Caki2 (cell line): ENCODE measurements at places on chromosomes 11 and 22. TPM values are rescaled to one million over a fixed set of nuclear protein-coding genes. Genes with fewer than 3 reads are reported as not detected.

DNA sequence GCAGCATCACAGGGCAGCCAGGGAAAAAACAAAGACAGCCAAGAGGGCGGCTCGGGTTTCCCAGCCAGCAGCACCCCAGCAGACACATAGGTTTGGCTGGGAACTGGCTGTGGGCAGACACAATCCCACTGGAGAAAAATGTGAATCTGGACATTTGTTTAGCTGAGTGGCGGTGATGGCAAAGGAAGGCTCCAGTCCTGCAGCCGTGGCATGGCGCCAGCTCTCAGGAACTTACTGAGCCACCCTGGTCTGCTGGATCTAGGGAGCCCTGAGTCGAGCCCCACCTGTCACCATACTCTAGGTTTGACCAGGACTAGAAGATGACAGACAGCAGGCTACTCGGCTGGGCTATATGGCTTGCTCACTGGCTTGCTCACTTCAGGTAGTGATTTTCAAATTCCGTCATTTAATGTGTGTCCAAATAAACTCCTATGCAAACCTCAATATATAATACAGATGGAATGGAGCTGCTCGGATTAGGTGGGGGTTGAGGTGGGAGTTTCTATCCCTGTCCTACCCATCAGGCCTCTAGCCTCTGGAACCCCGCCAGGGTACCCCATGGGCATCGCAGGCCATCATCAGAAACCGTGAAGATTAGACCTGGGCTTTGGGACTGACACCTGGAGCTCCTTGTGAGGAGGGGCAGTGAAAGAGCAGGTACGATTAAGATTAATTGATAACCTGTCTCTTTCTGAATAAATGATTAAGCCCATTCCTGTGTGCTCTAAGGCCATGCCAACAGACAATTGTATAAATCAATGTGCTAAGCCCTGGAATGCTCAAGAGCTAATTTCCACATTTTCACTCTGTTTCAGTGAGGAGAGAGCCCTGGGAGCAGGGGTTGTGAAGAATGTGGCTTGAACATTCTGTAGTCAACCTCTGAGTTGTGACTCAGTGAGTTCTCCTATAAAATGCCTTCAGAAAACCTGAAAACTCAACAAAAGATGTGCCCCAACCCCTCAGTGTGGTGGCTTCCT, 42.5 kb downstream of the GALNT18 start:
- DNase-seq: no peak

- DNase-seq: no peak
These were observed 303.6 kb downstream of the OPCML start for GRCh38 chr11:133228471-133229329.

DNA sequence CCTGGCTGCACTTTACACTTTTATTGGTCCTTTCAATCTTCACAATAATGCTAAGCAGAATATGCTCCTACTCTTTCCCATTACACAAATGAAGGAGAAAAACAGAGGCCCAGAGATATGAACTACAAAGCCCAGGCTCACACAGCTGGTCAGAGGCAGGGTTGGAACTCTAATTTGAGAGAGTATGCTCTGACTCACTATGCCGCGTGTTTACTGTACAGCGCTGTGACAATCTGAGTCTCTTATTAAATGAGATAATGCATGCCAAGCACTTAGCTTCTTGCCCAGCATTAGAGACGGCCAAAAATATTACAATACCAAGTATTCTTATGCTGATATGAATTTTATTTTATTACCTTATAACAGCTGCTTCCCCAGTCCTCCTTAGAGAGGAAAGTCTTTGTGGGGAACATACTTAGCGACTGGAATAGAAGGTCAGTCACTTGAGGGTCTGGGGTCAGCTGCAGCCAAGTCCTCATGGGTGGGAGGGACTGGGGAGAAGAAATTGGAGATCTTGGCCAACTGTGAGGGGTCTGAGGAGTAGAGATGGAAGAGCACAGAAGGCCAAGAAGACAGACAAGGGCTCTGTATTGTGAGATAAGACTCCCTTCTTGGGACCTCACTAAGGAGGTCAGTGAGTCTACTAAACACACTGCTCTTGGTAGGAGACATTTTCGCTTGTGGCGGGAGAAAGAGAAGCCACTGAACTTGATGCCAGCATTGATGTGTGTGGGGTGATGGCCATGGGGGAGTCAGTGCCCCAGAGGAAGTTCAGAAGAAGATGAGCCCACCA, 150.8 kb upstream of the TIMP3 start:
- DNase-seq: no peak

DNA sequence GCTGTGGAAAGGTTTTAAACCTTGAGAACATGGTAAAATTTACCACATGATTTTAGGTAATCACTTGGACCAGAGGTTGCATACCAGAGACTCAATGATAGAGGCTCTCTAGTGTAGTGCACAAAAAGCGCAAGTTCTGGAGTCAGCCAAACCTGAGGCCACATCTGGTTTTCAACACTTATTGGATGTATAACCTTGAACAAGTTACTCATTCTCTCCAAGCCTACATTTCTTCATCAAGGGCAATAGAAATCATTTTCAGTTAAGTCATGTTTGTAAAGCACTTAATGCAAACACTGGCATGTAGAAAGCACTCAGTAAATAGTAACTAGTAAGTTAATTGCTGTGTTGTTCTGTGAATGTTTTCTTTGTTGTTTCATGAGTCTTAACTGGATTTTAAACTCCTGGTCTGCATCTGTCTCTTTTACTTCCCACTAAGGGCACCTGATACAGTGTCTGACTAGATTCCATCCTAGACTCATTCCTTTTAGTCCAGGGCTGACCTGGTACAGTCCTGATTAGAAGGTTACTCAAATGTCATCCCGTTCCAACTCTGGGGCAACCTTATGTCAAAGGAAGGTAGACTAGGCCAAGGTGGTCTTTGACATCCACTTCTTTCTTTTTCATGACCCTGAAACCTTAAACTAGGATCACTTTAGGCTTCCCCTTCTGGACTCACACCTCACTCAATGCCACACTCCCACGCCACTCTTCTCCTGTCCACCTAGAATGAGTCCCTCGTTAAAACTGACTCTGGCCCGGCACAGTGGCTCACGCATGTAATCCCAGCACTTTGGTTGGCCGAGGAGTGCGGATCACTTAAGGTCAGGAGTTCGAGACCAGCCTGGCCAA, 34.5 kb upstream of the EED start:
- no peak for DNase-seq

DNA sequence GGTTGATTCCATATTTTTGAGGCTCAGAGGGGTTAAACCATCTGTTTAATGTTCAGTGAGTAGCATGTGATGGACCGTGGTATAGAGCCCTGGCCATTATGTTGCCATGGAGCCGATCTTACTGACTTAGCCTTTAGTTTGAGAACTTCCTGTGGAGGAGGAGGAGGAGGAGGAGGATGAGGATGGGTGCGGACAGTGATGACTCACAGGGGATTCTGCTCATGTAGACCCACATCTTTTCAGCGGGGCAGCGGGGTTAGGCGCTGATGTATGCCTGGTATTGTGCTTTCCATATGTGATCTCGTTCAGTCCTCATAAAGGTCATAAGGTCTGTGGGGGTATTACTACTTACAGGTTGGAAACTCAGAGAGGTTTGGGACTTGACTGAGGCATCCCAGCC, 13.9 kb downstream of the STX3 start:
- no peak for DNase-seq

GRCh38 chr22:44677353-44677840, 24.6 kb upstream of the PRR5 start:
- DNase-seq: no peak

- DNase-seq: no peak
These were observed 705 bp downstream of the UNC93B1 start for GRCh38 chr11:68002938-68003845.

- DNase-seq: no peak
These were observed 14.3 kb upstream of the FOLR1 start for GRCh38 chr11:72177656-72178055.

- DNase-seq: no peak
These were observed 25.2 kb upstream of the NECTIN1 start for GRCh38 chr11:119754199-119754598.

DNA sequence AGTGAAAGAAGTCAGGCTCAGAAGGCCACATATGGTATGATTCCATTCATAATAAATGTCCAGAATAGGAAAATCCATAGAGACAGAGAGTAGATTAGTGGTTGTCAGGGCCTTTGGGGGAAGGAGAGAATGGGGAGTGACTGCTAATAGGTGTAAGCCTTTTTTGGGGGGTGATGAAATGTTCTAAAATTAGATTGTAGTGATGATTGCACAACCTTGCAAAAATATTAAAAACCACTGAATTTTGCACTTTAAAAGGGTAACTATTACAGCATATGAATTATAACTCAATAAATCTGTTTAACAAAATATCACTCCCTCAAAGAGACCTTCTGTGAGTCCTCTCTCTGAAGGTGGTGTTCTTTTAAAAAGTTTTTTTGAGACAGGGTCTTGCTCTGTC, 72.3 kb upstream of the GRK3 start:
- DNase-seq: no peak

- DNase-seq: peak; percentile 51
These were observed 10.8 kb upstream of the CCDC86 start for GRCh38 chr11:60831143-60831500.

DNA sequence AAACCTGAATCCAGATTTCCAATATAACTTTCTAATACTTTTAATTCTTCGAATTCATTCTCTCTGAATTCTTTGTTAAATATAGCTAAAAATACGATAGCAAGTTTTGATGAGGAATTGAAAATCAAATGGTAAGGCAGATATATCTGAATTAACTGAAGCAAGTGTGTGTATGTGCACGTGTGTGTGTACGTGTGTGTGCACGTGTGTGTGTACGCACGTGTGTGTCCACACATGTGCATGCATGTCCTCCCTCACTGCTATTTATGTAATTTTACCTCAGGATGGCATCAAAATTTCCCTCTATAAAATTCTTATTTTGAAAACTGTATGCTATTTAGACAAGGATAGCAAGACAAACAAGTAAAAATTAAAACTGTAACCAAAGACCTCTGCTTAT, 961.3 kb upstream of the CNTN5 start:
- no peak for DNase-seq

GRCh38 chr22:32444068-32444467, 20.2 kb downstream of the BPIFC start:
- peak; percentile 30 for DNase-seq

DNA sequence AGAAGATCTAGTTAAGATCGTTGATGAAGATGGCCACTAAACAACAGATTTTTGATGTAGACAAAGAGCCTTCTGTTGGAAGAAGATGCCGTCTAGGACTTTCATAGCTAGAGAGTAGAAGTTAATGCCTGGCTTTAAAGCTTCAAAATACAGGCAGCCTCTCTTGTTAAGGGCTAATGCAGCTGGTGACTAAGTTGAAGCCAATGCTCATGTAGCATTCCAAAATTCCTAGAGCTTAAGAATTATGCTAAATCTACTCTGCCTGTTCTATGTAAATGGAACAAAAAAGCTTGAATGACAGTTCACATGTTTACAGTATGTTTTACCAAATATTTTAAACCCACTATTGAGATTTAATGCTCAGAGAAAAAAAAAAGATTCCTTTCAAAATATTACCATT, 492.6 kb downstream of the CNTN5 start:
- DNase-seq: no peak

DNA sequence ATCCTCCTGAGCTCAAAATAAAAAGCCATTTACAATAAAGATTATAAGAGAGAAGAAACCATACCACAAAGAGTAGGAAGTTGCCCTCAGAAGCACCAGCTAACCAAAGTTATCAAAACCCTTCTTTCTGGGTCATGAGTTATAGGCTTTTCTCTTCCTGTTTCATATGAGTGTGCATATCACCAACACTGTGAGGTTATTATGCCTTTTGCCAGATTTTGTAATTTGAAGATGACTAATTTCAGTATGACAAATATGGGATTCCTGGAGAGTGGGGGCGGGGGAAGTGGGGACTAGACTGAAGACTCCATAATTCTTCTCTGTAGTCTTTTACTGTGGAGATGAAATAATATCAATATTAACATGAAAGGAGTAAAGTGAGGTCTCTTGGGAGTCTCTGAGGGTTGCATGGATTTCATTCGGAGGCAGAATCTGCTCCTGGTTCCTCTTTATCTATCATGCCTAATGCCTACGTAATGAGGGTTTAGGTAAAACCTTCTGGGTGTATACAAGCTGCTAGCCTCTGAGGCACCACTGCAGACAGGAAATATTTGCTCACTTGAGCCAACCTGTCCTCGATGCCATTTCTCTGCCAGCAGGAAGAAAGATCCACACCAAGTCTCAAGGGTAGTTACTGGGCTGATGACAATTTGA, 2.1 kb downstream of the LPXN start:
- peak; percentile 63 for DNase-seq

DNA sequence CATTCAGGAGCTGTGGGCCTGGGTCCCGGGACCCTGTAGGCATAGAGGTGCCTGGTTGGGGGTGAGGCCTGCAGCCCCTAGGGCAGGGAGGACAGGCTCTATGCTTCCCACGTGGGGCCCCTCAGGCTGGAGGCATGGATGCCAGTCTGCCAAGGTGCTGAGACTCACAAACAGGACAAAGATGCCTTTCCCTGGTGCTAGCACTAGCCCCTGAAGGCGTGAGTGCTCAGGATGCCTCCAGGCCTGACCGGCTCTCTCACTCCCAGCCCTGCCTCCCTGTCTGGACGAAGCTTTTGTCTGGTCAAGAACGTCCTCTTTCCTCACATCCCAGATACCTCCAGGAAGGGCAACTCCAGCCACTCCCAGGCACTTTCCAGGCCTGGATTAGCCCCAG, 2.1 kb downstream of the CDC42BPG start:
- no peak for DNase-seq

DNA sequence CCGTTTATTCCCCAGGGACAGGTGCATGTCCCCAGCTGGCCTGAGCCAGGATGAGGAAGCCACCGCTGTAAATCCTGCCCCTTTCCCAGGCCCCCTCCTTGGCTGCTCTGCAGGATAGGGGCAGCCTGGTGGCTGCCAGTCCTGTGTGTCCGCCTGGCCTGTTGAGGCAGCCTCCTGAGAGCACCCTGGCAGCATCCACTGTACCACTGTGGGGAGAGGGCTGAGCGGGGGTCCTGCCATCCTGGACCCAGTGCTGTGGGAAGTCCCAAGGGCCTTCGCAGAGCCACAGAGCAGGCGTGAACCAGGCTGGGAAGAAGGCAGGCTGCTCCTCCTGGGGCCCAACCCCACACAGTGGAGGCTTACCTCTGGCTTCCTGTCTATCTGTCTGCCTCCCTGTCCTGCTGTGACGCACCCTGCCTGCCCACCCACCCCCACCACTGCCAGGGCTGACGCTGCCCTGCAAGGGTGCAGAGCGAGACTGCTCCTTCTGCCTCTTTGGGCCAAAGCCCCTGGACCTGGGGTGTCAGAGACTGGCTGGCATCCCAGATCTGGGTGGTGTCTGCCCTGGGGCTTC, 8.4 kb downstream of the KCTD17 start:
- no peak for DNase-seq

- no peak for DNase-seq
These were observed 33.4 kb upstream of the CTTN start for GRCh38 chr11:70364745-70365543.

DNA sequence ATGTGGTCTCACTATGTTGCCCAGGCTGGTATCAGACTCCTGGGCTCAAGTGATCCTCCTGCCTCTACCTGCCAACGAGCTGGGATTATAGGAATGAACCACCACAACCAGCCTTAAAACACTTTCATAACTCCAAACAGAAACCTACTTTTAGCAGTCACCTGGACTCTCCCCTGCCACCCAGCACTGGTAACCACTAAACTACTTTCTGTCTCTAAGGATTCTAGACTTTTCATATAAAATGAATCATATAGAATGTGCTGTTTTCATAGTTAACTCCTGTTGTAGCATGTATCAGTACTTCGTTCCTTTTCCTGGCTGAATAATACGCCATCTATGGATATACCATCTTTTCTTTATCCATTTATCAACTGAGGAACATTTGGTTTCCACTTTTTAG, 29.4 kb upstream of the PISD start:
- no peak for DNase-seq

Gene DGAT2
- 0.17 and 13.2 TPM in 2 replicates for total RNA-seq

Gene KRTAP5-8
- total RNA-seq: not detected in 2 replicates

Gene OR5D14
- total RNA-seq: not detected in 2 replicates

Gene OR51B4
- not detected in 2 replicates for total RNA-seq

Gene PRR33
- total RNA-seq: not detected in 2 replicates

Gene KRTAP5-7
- not detected in 2 replicates for total RNA-seq
